ENCODE measurements at places on chromosomes 5 and 9. TPM values are rescaled to one million over a fixed set of nuclear protein-coding genes. Genes with fewer than 3 reads are reported as not detected.

Gene HTR4
- polyA plus RNA-seq: not detected

Gene DAB2
- polyA plus RNA-seq: 0.20 TPM

Gene ARSI
- not detected for polyA plus RNA-seq

Gene LIX1
- polyA plus RNA-seq: 0.10 TPM

Gene PCDHGA5
- not detected for polyA plus RNA-seq

Gene SLCO6A1
- polyA plus RNA-seq: not detected

Gene FOXD1
- polyA plus RNA-seq: not detected

Gene NR5A1
- not detected for polyA plus RNA-seq

All from IgD-negative memory B cell (primary cell).